CD4-positive, alpha-beta T cell (primary cell): ENCODE measurements at places on chromosomes 5 and 9. TPM values are rescaled to one million over a fixed set of nuclear protein-coding genes. Genes with fewer than 3 reads are reported as not detected.

- H3K4me1 ChIP-seq: peaks cover 35% of the 10 kb centered on the region
- no peaks in the 10 kb centered on the region for H3K36me3 ChIP-seq
- no peaks in the 10 kb centered on the region for H3K27me3 ChIP-seq
- DNase-seq: no peak
- H3K27ac ChIP-seq: no peak overlapping the region
Measured at GRCh38 chr9:93620881-93621820, 44.8 kb downstream of the PHF2 start.

- H3K27ac ChIP-seq: no peak overlapping the region
- no peak overlapping the region for H3K4me3 ChIP-seq
- no peak for DNase-seq
- no peaks in the 10 kb centered on the region for H3K4me1 ChIP-seq
Measured at GRCh38 chr5:131186561-131187256, 16.0 kb downstream of the LYRM7 start.

GRCh38 chr5:160643616-160644240 lies 208.3 kb downstream of the ATP10B start:
- no peak for DNase-seq
- no peak overlapping the region for H3K27ac ChIP-seq
- H3K36me3 ChIP-seq: no peaks in the 10 kb centered on the region
- no peaks in the 10 kb centered on the region for H3K27me3 ChIP-seq
- H3K4me1 ChIP-seq: no peaks in the 10 kb centered on the region

DNA sequence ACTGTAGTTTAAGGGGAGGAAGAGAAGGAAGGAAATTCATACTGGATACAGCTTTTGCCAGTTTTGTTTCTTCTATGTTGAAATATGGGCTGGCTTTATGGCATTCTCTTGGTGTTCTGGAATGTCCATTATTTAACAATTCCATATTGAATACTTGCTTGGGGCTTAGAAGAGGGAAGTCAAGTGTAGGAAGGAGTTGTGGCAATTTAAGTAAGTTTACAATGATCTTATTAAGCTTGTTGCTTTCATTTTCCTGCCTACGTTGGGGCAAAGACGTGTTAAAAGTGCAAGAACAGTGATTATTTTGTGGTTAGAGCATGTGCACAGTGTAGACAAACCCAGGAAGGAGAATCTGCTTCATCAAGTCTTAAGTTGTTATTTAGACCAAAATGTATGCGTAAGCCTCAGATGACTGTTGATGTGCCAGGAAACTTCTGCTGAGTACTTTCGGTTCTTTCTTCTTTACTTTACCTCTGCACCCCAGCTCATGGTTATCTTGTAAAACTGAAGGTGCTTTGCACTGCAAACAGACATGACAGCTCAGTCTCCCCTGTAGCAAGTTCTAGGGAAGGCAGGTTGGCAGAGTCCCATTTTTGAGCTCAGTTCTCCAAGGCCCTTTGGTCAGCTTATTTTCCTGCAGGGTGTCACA lies 75.8 kb downstream of the F2RL2 start:
- no peaks in the 10 kb centered on the region for H3K36me3 ChIP-seq

DNA sequence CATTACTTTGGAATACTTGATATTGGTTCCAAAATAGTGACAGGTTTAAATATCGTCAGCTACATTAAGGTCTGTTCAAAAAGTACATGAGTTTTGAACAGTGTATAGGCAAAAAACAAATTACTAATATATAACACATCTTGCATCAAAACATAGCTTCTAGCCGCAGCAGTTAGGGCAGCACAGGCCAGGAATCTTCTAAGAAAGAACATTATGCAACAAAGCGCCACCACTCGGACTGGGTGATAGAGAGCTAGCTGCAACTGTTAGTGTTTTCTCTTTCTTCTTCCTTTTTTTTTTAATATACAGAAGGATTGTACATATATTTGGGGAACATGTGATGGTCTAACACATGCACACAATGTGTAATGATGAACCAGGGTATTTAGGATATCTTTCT lies 504.5 kb downstream of the NR2F1-AS1 start:
- H3K4me3 ChIP-seq: no peak overlapping the region
- no peak for DNase-seq
- H3K36me3 ChIP-seq: no peaks in the 10 kb centered on the region
- H3K4me1 ChIP-seq: no peaks in the 10 kb centered on the region
- H3K27ac ChIP-seq: no peak overlapping the region

DNA sequence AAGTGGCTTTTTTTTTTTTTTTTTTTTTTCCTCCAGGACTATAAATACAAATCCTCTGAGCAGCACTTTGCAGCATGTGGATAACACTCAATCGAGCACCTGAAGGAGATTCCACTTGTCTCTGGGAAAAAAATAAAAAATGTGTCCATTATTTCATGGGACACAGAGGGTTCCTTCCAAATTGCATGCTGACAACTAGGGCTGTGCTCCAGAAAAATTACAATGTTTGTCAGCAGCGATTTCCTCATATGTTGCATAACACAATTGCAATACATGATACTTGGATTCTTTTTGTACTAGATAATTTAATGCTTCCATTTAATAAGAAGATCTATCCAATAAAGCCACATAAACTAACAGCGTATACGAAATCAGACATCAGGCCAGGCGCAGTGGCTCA lies 84.4 kb downstream of the CDH18 start:
- no peak overlapping the region for H3K27ac ChIP-seq
- no peak for DNase-seq
- no peak overlapping the region for H3K4me3 ChIP-seq

GRCh38 chr5:140642718-140643117 lies 3.5 kb downstream of the TMCO6 start:
- peaks cover 41% of the 10 kb centered on the region for H3K36me3 ChIP-seq
- no peak for DNase-seq
- no peak overlapping the region for H3K27ac ChIP-seq
- no peaks in the 10 kb centered on the region for H3K27me3 ChIP-seq
- H3K4me1 ChIP-seq: peaks cover 36% of the 10 kb centered on the region

DNA sequence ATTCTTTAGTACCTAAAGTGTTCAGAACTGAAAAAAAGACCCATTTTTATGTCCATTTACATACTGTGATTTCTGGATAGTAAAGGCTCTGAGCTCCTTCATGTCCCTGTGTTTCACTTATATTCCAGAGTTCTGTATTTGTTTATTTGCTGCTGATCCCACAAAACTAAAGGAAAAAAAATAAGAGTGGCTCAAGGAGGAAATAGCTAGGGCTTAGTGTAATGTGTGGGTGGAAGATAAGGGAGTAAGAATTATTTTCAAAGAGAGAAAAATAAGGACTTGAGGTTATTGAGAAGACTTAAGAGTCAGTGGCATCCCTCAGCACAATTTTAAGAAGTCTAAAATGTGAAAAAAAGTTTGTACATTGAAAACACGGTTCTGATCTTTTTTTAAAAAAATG lies 46.0 kb downstream of the ENTREP1 start:
- H3K4me1 ChIP-seq: no peaks in the 10 kb centered on the region
- no peak overlapping the region for H3K27ac ChIP-seq
- no peak overlapping the region for H3K4me3 ChIP-seq
- H3K36me3 ChIP-seq: no peaks in the 10 kb centered on the region
- DNase-seq: no peak

DNA sequence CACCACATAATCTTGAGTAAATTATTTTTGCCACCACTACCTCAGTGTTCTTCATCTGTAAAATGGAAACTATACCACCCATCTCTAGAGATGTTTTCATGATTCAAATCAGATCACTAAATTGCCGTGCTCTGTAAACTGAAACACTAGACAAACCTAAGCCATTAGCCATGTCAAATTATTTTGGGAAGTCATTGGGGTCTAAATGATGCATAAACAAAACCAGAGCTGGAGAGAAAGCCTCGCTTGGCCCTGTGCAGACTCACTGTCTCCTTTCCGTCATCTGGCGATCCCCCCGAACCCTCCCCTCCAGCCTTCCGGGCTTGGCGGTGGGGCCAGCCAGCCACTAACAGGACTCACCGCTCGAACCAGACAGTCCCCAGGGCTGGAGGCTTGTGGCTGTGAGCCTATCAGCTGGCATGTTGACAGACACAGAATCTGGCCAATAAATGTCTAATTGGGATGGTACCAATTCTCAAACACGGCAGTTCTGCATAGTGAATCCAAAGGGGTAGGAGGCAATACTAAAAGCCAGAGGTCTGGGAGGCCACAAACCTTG lies 256.5 kb downstream of the SEC61B start:
- no peaks in the 10 kb centered on the region for H3K4me1 ChIP-seq
- DNase-seq: no peak
- no peak overlapping the region for H3K4me3 ChIP-seq
- H3K36me3 ChIP-seq: no peaks in the 10 kb centered on the region
- no peaks in the 10 kb centered on the region for H3K27me3 ChIP-seq
- no peak overlapping the region for H3K27ac ChIP-seq

GRCh38 chr9:121026260-121026691 lies 23.8 kb downstream of the C5 start:
- H3K27me3 ChIP-seq: no peaks in the 10 kb centered on the region
- no peak for DNase-seq
- no peak overlapping the region for H3K4me3 ChIP-seq
- no peak overlapping the region for H3K27ac ChIP-seq

DNA sequence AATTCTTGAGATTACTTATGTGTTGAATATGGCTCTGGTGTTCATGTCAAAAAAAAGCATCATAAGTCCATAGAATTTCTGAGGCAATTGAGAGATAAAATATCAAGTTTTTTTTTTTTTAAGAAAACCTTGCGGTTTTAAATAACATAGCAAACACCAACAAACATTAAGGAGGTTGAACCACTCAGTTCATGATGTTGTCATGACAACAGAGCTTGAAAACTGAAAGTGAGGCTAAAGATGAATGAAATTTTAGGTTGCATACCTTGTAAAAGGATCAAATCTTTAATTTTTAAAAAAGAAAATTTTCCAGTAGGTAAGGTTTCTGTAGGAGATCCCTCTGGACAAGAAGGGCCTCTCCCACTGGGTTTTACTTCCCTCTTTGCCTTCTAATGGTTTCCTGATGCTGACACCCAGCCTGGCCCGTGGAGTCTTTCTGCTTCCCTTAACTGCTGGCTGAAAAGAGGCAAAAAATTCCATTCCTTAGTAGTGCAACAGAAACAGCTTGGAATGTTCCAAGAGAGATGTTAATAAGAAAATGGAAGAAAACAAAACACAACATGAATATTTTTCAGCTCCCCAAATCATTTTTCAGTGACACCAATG lies 60.0 kb upstream of the FER start:
- no peaks in the 10 kb centered on the region for H3K36me3 ChIP-seq
- H3K4me1 ChIP-seq: no peaks in the 10 kb centered on the region
- DNase-seq: no peak
- H3K27me3 ChIP-seq: no peaks in the 10 kb centered on the region

GRCh38 chr5:36659411-36659810 lies 53.0 kb downstream of the SLC1A3 start:
- no peak for DNase-seq
- no peak overlapping the region for H3K4me3 ChIP-seq
- no peak overlapping the region for H3K27ac ChIP-seq

- no peaks in the 10 kb centered on the region for H3K4me1 ChIP-seq
- no peaks in the 10 kb centered on the region for H3K27me3 ChIP-seq
Measured at GRCh38 chr9:78311886-78312524, 15.1 kb downstream of the PSAT1 start.

- no peak overlapping the region for H3K4me3 ChIP-seq
- no peak for DNase-seq
- H3K27me3 ChIP-seq: no peaks in the 10 kb centered on the region
- no peaks in the 10 kb centered on the region for H3K4me1 ChIP-seq
- no peak overlapping the region for H3K27ac ChIP-seq
- no peaks in the 10 kb centered on the region for H3K36me3 ChIP-seq
Measured at GRCh38 chr5:53965459-53965858, 344.9 kb downstream of the ARL15 start.

DNA sequence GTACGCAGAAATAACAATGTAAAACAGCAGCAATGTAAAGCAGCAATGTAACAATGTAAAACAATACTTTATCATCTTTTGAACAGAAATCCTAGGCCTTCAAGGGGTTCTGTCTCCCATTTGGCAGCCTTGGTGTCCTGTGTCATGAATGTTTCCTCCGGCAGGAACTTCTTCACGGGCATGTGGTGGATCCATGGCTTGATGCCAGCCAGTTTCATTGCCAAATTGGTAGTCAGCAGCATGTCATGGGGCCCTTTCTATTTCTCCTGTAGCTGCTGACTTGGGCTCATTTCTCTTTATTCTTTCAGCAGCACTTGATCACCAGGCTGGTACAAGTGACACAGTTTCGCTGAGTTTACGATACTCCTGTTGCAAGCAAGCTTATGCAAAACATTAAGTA lies 275.3 kb downstream of the HTR1A start:
- no peaks in the 10 kb centered on the region for H3K36me3 ChIP-seq
- H3K4me3 ChIP-seq: no peak overlapping the region
- DNase-seq: no peak
- H3K27me3 ChIP-seq: no peaks in the 10 kb centered on the region
- no peaks in the 10 kb centered on the region for H3K4me1 ChIP-seq

ZBTB26 gene
- 6.0 TPM for total RNA-seq

EPB41L4B gene
- not detected for total RNA-seq

TAF11L10 gene
- total RNA-seq: not detected
